Hindlimb muscle (tissue), 1 donor: ENCODE measurements at places on chromosomes 13 and 19. TPM values are rescaled to one million over a fixed set of nuclear protein-coding genes. Genes with fewer than 3 reads are reported as not detected.

DNA sequence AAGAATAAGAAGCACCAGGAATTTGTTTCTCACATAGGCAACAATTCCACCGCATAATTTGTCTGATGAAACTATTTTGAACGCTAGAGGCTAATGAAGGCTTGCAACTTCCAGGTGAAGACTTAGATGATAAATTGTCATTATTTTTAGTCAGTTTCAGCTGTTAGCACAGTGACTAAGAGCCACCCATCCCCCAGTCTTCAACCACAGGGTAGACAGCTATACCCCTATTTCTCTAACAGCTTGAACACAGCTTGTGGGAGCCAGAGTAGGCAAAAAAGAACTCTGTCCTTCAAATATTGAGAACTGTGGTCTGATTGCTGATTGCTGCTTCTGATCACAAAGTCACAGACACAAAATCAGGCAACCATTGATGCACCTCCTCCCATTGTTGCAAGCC, 1124.8 kb upstream of the PRR20A start:
- DNase-seq: no peak

Gene LILRB5
- polyA plus RNA-seq: 7.1 TPM

- no peak for DNase-seq
Observed at GRCh38 chr19:29372091-29372415, 153.7 kb upstream of the VSTM2B start.

DNA sequence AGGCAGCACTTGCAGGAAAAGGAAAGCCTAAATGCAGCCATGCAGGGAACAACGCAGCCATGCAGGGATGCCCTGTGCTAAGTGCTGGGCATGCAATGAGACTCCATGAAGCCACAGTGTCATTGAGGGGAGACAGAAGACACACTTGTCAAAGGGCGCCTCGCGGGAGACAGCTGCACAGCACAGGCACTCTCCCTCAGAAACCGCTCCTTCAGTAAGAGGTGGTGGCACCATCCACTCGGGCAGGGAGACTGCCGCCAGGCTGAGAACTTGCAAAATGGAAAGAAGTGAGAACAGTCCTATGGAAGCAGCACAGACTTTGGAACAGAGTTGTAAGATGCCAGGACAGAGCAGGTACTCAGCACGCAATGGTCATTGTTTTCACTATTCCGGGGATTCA, 51.1 kb downstream of the GGACT start:
- DNase-seq: no peak

DNA sequence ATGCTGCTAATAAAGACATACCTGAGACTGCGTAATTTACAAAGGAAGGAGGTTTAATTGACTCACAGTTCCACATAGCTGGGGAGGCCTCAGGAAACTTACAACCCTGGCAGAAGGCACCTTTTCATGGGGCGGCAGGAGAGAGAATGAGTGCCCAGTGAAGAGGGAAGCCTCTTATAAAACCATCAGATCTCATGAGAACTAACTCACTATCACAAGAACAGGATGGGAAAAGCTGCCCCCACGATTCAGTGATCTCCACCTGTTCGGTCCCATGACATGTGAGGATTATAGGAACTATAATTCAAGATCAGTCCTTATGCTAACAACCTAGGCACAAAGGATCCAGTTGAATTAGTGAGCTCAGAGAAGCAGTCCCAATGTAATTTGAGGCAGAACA, 59.4 kb downstream of the GPC6 start:
- DNase-seq: no peak

Gene SIAH3
- polyA plus RNA-seq: 0.15 TPM

- DNase-seq: no peak
Observed at GRCh38 chr19:16051254-16052025, 24.9 kb upstream of the TPM4 start.

GRCh38 chr19:41226053-41226873, 7.2 kb downstream of the AXL start:
- no peak for DNase-seq

Gene FNDC3A
- 32.2 TPM for polyA plus RNA-seq

- DNase-seq: no peak
Observed at GRCh38 chr19:6602729-6603114, 11.8 kb upstream of the CD70 start.

Gene SACS
- 42.9 TPM for polyA plus RNA-seq

DNA sequence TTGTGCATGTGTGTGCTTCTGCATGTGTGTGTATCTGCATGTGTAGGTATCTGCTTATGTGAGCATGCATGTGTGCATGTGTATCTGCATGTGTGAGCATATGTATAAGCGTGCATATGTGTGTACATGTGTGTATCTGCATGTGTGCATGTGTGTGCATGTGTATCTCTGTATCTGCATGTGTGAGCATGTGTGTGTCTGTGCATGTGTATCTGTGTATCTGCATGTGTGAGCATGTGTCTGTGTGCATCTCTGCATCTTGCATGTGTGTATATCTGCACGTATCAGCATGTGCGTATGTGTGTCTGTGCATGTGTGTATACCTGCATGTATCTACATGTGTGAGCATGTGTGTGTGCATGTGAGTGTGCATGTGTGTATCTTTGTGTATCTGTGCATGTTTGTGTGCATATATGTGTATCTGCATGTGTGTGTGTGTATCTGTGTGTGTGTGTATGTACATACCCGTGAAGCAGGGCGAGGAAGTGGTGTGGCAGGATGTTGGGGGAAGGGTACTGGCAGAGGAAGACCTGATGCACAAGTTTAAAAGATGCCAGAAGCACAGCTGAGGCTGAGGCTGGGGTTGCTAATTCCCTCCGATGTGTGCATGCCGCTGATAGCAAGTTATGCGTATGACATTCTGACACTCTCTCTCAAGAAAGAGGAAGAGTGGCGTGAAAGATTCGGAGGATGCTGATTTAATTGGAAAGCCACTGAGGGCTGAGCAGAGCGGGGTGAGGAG, 64.2 kb downstream of the TEX29 start:
- no peak for DNase-seq

Gene NLRP4
- polyA plus RNA-seq: not detected
